ENCODE measurements at places on chromosomes 1 and 21.

DNA sequence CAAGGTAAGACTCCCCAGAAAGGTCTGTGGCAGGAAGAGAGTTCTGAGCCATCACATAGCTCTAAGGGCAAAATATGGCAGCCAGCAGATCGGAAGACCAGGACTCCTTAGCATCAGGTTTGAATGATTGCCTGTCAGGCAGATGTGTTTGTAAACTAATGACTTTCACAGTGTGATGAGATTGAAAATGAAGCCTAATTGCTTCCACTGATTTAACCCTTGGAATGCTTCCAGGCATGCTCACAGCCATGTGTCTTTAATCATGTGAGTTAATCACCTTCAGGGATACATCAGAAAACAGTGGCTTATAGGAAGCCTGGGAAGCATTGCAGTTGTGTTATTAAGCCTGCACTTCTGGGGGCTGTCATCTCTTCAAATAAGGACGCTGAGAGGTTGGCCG is 82.8 kb downstream of the LRRC53 start:
- no peak for DNase-seq

DNA sequence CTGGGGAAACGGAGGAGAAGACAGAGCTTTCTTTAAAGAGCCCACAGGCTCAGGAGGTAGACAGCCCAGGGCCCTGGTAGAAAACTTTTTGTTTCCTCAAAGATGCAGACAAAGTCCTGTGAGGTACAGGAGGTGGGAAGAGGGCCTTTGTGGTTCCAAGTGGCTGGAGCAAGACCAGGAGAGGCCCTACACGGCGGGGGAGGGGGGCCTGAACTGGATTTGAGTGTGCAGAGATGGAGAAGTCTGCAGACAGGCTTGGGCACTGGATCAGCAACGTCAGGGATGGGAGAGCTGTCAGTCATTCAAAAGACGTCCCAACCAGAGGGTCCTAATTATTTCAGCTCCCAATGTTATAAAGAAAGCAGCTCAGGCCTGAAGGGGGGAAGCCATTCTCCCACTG is 126.2 kb downstream of the EPHB2 start:
- no peak for DNase-seq

GRCh38 chr1:93585059-93585966 is 96.3 kb downstream of the BCAR3 start:
- DNase-seq = peak; percentile 30

DNA sequence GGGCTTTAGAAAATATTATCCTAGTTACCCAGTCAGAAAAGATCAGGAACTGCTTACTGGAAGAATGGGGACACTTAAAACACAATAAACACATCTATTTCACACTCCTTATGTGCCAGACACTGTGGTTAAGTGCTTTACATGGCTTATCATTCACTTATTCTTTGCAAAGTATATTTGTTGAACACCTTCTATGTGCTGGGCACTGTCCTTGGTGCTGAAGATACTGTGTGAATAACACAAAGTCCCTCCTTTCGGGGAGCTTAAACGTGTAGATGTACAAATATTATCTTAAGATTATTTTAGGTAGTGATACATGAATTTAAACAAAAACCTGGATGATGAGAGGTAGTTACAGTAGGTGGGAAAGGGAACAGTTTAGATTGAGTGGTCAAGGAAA is 169.3 kb downstream of the ST6GALNAC5 start:
- peak; percentile 48 for DNase-seq

GRCh38 chr21:40902299-40902698 is 55.3 kb upstream of the DSCAM start:
- DNase-seq = no peak

DNA sequence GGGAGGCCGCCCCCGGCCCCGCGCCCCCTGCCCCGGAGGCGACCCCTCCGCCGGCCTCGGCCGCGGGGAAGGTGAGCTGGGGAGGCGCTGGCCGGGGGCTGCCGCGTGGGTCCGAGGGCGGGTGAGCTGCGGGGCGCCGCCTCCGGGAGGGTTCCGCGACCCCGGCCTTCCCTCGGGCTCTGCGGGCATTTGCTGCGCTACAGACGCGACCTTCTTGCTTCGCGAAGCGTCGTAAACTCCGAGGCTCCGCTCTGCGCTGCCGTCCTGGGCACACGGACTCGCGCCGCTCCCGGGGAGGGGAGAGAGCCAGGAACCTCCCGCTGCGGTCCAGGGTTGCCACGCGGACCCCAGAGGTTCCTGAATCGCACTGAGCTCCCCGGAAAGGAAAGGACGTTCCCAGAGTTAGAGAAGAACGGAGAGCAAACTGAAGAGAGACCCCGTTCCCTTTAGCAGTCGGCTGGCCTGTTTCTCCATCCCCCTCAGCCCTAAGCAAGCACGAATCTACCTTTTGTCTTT is 345 bp downstream of the SLX9 start:
- DNase-seq = peak; percentile 24

DNA sequence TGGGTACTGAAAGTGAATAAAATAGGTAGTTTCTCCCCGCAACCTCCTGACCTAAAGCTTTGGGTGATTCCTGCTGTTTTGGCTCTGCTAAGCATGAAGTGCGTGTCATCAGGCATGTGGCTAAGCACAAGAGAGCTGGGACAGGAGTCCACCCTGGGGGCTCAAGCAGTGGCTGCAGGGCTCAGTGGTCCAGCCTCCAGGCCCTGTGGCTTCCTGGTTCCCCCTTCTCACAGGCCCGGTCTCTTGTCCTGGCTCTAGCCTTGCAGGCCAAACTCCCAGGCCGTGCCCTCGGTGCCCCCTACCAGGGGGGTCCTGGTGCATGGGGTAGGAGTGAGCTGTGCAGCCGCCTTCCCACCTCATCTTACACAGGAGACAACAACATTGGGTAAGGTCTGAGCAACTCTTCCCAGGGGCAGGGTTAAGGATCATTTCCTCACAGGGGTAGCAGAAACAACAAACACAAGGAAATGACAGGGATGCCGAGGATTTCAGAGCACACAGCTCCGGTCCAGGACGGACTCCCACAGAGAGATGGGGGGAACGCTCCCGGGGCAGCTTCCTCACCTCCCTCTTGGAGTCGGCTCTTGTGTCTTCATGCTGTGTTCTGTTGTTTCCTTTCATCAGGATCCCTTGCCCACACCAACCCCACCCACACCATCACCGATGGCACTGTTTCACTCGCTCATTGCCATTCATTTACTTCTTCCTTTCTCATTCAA is 19.8 kb upstream of the SLC2A1 start:
- peak; percentile 34 for DNase-seq

DNA sequence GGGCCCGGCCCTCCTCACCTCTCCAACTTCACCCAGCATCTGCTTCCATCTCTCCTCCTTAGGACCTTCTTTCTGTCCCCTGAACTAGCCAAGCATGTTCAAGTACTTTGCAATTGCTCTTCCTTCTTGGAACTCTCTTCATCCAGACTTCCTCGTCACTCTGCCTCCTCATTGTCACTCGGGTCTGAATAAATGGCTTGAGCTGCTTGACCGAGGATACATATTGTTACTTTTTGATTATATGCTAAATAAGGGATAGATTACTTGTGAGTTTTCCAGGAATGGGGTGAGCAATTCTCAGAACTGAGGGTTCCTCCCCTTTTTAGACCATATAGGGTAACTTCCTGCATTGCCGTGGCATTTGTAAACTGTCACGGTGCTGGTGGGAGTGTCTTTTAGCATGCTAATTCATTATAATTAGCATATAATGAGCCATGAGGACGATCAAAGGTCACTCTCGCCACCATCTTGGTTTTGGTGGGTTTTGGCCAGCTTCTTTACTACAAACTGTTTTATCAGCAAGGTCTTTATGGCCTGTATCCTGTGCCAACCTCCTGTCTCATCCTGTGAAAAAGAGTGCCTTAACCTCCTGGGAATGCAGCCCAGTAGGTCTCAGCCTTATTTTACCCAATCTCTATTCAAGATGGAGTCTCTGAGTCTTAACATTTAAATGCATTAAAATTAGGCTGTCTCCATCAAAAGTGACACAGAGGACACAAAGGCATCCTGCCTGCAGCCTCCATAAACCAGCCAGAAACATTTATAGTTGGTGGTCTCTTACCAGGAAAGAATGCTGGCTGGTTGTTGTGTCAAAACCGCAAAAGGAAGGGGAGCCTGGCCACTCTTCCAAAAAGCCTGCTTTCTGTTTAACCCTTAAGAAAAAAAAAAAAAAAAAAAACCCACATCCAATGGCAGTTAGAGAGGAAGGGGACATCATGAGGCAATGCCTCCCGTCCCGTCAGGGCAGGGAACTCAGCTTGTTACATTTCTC is 179.3 kb downstream of the KAZN start:
- DNase-seq = no peak

GRCh38 chr1:109988349-109988914 is 3.9 kb downstream of the AHCYL1 start:
- DNase-seq = no peak

GRCh38 chr1:99358770-99359169 is 94.5 kb downstream of the PLPPR4 start:
- DNase-seq = no peak
